HCT116 (cell line): ENCODE measurements at places on chromosomes 1 and 21. TPM values are rescaled to one million over a fixed set of nuclear protein-coding genes. Genes with fewer than 3 reads are reported as not detected.

DNA sequence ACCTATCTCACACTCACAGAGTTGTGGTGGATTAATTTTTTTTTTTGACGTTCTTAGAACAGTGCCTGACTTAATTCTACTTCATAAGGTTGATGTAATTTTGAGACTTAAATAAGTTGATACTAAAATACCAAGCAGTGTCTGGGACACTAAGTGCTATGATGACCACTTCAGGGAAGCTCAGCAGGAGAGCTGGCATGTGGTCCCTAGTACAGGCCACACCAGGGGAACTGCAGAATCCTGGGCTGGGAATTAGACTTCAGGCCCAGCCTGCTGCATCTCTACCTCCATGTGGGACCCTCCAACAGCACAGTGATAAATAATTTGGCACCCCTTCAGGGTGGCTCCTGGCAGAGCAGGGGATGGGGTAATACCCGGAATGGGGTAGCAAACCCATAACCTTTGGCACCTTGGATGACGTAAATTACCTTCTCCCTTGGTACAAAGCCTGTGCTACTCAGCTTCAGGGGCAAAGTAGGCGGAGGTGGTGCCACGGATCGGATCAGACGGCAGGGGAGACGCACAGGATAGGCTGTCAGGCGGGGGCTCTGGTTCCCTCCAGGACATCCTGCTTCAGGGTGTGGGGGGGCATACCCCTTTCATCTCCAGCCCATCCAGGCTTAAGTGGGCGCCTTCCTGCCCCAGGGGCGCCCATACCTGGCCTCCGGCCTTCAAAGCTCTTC is 4.8 kb downstream of the MFSD2A start:
- DNase-seq, result no peak

The RGS13 gene
- not detected for total RNA-seq

- DNase-seq, result no peak
These were observed 122.7 kb downstream of the VAV3 start for GRCh38 chr1:107842241-107842640.

DNA sequence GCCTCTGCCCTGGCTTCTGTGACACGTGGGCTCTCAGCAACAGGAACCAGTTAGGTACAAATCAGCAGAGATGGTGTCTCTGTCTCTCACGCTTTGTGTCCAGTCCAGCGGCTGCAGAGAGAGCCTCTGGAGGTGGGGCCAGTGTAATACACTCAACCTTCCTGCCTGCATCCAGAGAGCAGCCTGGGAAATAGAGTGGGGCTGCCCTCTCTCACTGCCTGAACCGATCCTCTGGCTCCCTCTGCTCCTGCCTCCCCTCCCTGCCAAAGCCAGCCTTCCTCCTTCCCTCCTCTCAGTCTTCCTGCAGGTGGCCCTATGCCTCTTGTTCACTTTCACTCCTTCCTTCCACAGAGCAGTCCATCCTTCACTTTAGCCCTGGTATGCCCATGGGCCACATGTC is at the start of gene ZNF648:
Gene ZNF648 (minus strand): TSS at position 119 of the 400 bp plus-strand sequence. CDS start 3,702 bp downstream, outside the sequence.
- no peak for DNase-seq

The PROX1 gene
- total RNA-seq, result 0.22 TPM

The MMP23B gene
- total RNA-seq, result 8.7 TPM

GRCh38 chr1:104702731-104703130 is 953.0 kb downstream of the AMY1C start:
- no peak for DNase-seq

DNA sequence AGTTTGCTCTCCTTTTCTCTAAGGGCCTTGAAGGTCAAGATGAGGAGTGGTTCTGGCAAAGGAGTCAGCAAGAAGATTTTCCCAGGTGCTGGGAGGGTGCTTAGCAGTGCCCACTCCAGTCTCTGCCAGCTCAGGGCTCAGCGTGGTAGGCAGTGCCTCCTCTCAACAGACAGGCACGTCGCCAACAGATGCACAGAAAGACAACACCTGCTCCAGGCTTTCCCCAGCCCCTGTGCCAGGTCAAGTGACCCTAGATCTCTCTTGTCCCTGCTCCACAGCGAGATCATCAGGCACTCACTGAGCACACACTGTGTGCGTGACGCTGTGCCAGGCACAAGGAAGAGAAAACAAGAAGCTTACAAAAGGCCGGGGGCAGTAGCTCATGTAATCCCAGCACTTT is 86.0 kb downstream of the CASZ1 start:
- DNase-seq, result no peak

GRCh38 chr1:89261926-89262515 is 10.6 kb downstream of the GBP5 start:
- peak; percentile 18 for DNase-seq

DNA sequence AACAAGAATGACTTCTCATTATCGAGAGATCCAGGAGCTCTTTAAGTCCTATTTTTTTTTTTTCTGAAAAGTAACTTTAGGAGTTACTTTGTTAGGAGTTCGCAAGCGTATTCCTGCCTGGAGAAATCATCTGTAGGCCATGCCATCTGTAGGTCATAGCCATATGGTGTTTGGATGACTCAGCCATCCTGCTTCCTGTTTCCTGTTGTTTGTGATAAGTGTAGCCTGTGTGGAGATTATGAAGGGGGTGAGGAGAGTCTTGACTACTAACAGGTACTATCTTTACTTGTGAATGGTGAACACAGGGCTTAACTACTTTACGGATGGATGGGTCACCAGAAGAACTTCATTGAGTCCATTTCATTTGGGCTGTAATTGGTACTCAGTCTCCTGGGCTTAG is 327.2 kb downstream of the PTPRU start:
- no peak for DNase-seq

The MSH4 gene
- total RNA-seq, result 1.7 TPM

The OR14K1 gene
- total RNA-seq, result not detected

The G0S2 gene
- not detected for total RNA-seq

DNA sequence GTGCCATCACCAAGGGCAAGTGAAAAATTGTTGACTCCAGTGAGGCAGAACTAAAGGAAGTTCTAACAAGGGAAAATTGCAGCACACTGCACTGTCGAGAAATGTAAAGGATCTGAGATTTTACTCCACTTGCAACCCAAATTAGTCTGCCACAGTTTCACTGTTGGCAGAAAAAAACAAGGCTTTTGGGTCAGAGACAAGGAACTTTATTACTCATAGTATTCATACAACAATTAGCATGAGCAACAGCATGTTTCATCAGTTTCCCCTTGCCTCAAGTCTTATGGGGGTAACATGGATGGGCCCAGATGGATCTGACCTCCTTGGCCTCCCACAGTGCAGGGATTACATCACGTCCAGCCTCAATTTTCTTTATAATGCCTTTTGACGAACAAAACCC is 125.3 kb downstream of the LTN1 start:
- no peak for DNase-seq

DNA sequence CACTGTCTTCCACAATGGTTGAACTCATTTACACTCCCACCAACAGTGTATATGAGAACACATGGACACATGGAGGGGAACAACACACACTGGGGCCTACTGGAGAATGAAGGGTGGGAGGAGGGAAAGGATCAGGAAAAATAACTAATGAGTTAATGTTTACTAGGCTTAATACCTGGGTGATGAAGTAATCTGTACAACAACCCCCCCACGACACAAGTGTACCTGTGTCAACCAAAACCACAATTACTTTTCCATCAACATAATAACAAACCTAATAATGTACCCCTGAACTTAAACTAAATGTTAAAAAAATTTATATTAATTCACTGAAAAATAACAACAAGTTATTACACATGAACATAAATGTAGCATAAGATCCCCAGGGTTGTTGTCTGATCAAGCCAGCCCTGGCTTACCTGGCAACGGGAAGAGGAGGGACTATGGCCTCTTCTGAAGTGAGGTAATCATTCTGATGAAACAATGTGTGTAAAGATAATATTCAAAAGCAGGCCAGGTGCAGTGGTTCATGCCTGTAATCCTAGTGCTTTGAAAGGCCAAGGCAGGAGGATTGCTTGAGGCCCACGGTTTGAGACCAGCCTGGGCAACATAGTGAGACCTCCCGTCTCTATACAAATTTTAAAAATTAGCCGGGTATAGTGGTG is 40.8 kb upstream of the HEATR1 start:
- DNase-seq, result no peak
